ENCODE measurements at places on chromosomes 16 and 17.

- DNase-seq: no peak
Observed at GRCh38 chr17:5913641-5914040, 156.5 kb upstream of the WSCD1 start.

GRCh38 chr16:839643-840408, 39.3 kb upstream of the GNG13 start:
- no peak for DNase-seq

GRCh38 chr16:67112591-67113399, 3.1 kb downstream of the PHAF1 start:
- no peak for DNase-seq

DNA sequence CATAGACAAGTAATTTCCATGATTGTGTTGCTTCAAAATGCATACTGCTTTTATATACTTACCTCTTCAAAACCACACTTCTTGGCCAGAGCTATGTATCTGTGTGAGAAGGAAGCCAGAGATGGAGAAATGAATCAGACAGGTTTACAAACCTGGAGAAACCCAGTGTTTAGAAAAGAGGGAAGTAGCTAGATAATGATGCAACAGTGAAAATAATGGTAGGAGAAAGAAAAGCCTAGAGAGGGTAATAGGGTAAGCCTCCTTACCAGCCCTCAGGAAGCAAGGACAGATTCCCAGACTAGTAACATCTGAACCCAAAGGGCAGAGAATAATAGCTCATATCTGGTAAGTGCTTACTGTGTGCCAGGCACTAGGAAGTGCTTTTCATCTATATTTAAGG, 250.3 kb upstream of the CDH11 start:
- no peak for DNase-seq

Data from NCI-H1694 treated with DMSO at 0.1 percent for 48 hours (cell line).